ENCODE measurements at places on chromosomes 11 and 22.

- no peak for DNase-seq
Observed at GRCh38 chr22:19761725-19762567, 1.4 kb downstream of the TBX1 start.

DNA sequence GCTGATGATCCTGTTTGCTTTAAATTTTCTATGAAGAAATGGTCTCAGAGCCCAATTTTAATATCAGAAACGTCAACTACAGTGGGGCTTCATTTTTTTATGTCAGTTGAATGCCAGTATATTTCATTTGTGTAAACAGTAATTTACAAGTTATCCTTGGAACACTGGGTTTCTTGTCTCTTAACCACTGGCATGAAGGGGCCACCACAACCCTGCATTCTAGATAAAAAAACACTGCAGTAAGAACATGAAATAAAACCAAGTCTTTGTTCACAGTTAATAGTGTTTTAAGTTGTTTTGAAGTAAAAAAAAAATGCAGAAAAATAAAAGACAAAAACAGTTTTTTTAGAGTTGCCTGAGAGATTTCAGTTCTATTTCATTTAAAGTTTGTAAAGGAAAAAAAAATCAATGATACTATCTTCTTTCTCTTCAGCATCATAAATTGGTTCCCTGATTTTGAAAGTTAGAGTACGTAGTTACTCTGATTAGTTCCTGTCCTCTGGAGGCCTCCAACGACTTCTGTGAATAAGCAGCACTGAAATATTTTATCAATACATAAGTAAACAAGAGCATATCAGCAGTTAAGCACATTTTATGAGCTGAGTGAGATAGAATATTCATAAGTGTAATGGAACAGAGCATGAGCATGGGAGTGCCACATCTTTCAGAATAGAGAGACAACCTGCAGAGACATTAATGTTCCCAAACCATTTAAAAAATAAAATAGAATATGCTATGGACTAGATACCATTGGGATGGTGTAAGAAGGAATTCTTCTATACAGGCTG, 7.8 kb upstream of the DDI1 start:
- no peak for DNase-seq

- DNase-seq = no peak
Observed at GRCh38 chr11:93081694-93082093, 112.2 kb downstream of the MTNR1B start.

GRCh38 chr11:130609121-130610035, 160.9 kb downstream of the ADAMTS15 start:
- DNase-seq = no peak

DNA sequence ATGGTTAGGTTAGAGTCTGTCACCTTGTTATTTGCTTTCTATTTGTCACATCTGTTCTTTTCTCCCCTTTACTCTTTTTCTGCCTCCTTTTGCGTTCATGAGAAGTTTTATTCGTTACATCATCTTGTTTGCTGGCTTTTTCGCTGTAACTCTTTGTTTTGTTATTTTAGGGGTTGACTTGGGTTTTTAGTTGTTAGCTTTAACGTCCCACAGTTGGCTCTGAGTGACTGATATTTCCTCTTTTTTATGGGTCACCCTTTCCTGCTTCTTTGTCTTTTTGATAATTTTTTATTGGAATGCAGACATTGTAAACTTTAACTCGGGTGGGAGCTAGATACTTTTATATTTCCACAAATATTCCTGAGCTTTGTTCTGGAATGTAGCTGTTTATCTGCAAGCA, 13.3 kb upstream of the TNNT3 start:
- no peak for DNase-seq
